CD4-positive, CD25-positive, alpha-beta regulatory T cell (primary cell): ENCODE measurements at places on chromosomes 11 and 22.
A peak's percentile ranks its signal among the peaks of the same experiment; 100 is the strongest.

GRCh38 chr11:35257281-35257680 lies 118.3 kb downstream of the CD44 start:
- DNase-seq = no peak

DNA sequence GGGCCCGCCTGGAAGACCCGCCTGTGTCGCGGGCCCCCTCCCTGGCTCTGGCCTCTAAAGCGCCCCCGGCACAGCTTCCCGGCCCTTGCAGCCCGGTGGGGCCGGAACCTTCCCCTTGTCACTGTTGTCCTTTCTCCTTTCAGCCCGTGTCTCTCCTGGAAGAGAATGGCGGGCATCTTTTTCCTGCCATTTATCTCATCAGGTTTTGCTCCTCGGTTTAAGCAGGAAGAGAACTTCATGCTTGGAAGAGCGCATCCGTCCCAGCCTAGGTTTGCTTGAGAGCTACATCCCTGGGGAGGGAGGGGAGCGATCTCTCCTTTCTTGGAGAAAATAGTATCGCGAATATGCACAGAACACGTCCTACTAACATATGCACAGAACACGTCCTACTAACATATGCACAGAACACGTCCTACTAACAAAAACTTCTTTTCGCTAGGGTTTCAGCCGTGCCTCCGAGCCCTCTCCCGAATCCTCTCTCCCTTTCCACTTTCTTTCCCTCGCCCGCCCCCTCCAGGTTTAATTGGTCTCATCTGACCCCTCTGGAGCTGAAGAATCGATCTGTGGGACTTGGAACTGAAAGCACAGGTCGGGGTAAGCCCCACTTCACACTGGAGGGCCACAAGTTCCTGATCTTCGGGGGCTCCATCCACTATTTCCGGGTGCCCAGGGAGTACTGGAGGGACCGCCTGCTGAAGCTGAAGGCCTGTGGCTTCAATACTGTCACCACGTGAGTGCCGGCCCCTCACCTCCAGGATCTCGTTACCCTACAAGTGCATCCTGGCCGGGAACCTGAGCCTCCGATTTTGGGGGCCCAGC lies 1.2 kb downstream of the GLB1L3 start:
- no peak for DNase-seq

GRCh38 chr11:44519989-44520737 lies 45.3 kb upstream of the CD82 start:
- no peak for DNase-seq

DNA sequence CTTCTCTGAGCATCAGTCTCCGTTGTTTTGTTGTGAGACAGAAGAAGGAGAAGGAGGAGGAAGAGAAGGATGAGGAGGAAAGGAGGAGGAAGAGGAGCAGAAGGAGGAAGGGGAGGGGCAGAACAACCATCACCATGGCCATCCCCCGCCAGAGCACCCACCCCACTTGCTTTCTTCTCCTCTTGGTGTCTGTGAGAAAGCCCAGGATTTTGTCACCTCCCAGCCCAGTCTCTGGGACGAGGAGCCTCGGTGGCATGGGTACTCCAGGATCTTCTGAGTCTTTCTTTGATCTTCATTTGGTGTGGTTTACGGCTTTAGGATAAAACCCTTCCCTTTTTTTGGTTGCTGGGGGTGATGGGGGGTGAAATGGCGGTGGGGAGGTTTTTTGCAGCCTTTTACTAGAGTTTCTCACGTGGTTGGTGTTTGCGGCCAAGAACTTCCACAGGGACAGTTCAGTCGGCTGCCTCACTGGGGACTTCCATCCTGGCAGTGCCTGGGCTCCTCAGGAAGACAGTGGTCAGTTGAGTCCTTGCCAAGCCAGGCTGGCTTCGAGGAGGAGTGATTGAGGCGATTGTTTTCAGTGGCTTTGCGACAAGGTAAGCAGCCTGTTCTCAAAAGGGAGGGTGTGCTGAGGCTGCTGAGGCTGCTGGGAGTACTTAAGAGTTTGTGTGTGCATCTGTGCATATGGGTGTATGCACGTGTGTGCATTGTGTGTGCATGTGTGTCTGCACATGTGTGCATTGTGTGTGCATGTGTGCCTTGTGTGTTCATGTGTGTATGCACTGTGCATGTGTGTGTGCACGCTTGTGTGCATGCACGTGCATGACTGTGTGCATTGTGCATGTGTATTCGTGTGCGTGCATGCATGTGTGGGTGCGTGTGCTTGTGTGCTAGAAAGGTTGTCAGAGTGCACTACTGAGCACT lies 567.5 kb downstream of the TBC1D22A start:
- DNase-seq = no peak

DNA sequence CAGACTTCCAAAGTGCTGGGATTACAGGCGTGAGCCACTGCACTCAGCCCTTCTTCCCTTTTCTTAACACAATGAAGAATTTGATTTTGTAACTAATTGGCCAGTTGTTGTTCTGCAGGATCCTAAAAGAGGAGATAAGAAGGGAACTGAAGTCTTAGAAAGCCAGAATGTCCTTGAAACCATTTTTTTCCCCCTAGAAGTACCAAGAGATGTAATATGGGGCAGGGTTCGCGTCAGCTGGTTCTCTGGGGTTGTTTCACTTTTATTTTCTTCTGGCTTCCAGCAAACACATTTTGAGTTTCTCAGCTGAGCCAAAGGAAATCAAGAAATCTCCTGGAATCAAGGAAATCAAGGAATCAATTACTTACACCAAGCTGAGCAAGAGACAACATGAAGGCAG lies 7.6 kb upstream of the NUCB2 start:
- DNase-seq = no peak

GRCh38 chr11:69293087-69293486 lies 868 bp upstream of the MYEOV start:
- DNase-seq = no peak

DNA sequence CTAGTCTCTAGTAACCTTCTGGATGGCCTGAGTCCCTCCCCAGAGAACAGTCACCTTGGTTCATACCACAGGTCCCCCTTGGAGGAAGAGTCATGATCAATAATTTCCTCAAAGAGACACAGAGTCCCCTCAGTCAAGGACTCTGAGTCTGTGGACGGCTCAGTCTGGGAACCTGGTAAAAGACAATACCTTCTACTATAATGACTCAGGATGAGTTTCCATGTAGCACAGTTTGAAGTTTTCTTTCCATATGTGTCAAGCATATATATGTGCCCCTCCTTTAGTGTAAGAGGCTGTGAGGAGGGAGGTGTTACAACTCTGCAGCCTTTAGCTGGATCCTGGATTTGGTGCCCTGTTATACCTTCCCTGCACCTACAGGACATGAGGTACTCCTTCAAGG lies 54.4 kb upstream of the TSKU start:
- no peak for DNase-seq

DNA sequence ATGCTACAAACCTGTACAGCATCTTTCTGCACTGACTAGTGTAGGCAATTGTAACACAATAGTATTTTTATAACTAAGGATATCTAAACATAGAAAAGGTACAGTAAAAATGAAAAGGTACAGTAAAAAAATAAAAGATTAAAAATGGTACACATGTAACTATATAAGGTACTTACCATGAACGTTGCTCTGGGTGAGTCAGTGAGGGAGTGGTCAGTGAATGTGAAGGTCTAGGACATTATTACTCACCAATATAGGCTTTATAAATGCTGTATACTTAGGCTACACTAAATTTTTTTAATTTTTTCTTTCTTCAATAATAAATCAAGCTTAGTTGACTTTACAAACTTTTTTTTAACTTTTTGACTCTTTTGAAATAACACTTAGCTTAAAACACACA lies 59.9 kb downstream of the EIF3M start:
- no peak for DNase-seq

GRCh38 chr22:41762980-41763779 lies 37.3 kb upstream of the CCDC134 start:
- DNase-seq = peak; percentile 48

GRCh38 chr11:86816251-86816726 lies 15.9 kb downstream of the PRSS23 start:
- DNase-seq = no peak

DNA sequence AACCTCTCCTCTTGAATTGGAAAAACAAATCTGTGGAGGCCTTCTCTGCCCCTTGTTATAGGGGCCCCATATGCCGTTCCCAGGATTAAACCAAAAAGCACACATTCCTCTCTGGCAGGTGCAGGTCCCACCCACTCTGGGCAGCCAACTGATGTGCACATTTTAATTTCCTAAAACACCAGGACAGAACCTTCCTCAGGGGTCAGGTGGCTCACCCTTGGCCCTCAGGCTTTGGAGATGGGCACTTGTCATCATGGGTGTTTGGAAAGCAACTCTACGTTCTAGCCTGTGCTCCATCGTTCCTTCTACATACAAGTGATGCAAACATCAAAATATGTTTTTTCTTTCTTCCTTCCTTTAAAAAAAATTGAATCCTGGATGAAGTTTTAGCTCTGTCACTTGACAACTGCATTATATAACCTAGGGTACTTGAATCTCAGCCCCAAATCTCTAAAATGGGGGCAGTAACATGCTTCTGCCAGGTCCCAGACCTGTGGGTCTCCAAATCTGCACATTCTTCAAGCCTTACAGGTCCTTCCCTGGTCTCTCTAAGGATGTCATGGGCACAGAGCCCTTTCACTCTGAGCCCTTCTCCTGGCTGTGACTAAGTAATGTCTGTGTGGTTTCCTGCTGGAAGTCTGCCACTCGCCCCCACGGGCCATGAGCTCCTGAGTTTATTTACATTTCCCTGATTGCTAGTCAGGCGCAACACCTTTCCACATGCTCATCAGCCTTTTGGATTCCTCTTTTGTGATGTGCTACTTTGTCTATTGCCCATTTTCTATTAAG lies 43.8 kb downstream of the KCNQ1OT1 start:
- DNase-seq = no peak

GRCh38 chr11:32353884-32354283 lies 81.5 kb downstream of the WT1 start:
- DNase-seq = no peak

DNA sequence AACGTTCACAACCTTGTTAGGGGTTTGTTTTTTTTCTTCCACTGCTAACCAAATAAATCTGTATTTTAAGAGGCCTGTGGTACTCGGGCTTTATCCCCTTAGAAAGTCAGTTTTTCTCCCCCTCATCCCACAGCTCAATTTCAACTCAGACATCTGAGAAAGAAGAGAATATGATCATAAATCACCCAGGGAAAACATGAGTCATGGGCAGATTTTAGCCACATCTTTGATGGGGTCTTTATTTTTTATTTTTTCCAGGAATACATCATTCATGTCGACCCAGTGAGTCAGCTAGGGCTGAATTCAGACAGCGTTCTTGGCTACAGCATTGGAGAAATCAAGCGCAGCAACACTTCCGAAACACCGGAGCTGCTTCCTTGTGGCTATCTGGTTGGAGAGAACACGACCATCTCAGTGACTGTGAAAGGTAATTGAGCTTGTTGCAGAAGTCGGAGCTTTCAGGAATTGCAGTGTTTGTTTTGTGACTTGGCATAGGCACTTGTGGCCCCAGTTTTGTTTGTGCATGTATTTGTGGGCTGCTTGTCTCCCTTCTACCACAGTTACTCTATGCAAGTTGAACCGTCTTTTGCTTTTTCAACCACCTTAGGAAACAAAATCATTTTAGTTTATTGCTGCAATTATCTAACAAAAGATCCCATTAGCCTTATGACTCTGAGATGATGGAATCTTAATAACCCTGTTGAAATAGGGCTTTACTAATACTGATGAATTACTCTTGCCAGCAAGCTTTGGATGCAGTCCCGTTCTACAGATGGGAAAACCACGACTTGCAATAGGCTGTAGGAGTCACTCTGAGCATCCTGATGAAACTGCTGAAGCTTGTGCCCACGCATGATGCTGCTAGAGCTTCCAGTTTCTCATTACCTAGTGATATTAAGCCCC lies 62.7 kb downstream of the DBX1 start:
- no peak for DNase-seq

GRCh38 chr11:86302092-86302793 lies at the start of gene HIKESHI:
HIKESHI (plus strand) TSS chr11:86302240; CDS start chr11:86302449, 209 bp downstream.
- peak; percentile 82 for DNase-seq

DNA sequence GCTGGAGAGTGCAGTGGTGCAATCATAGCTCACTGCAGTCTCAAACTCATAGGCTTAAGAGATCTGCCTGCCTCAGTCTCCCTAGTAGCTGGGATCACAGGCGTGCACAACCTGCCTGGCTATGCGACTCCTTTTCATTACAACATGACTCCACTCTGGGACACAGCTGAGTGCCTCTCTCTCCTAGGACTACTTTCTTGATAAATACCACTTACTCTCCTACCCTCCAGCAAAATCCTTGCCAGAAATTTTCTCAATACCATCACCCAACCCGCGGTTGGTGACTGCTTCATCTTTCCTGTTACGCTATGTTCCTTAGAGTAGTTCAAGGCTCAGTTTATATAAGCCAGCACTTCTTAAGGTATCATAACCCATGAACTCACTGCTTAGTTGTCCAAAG lies 26.9 kb downstream of the ARFGAP3 start:
- no peak for DNase-seq

- DNase-seq = no peak
Observed at GRCh38 chr11:4123218-4123617, 28.6 kb downstream of the RRM1 start.

DNA sequence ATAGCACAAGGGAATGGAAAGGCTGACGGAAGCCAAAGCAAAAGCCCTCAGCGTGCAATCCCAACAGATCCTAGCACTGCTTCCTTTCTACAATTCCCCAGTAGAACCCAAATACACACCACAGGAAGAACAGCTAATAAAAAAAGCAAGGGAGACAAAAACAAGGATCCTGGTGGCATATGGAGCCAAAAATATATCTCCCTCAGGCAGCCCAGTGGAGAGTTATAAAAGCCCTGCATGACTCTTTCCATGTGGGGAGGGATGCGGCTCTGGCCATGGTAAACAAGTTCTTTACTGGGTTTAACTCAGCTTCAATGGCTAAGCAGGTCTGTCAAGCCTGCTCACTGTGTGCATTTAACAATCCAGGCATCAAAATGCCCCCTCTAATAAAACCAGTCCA lies 88.1 kb downstream of the PIWIL4 start:
- DNase-seq = no peak

GRCh38 chr11:23536907-23537306 lies 676.6 kb upstream of the CCDC179 start:
- no peak for DNase-seq

GRCh38 chr22:35598396-35598710 lies 18.8 kb downstream of the MB start:
- DNase-seq = no peak

DNA sequence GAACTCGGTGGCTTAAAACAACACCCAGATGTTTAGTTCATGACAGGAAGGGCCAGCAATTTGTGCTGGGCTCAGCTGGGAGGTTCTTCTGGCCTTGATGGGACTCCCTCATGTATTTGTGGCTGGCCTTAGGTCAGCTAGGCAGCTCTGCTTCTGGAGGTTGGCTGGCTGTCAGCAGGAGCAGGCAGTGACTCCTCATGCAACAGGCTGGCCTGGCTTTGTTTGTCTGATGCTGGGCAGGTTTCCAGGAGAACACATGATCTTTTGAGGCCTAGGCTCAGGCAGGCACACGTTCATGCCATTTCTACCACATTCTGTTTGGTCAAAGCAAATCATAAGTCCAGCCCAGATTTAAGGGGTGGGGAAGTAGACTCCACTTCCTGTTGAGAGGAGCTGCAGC lies 571.2 kb downstream of the TBC1D22A start:
- no peak for DNase-seq
